ENCODE measurements at places on chromosomes 3 and 15.

DNA sequence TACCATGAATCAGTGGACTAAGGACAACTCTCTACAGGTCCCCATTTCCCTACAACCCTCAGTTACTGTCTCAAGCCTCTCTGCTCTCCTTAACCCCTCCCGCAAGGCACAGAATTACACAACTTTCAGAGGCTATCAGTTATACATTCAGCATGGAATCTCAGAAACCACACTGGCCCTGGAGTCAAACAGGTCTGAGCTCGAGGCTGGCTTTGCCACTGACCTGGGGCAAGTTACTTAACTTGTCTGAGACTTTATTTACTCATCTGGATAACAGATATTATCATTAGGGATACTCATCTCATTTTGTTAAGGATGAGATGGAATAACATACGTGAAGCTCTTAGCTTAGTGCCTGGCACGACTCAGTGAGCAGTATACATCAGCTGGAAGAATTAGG lies 95.2 kb downstream of the WDR76 start:
- no peak for DNase-seq

DNA sequence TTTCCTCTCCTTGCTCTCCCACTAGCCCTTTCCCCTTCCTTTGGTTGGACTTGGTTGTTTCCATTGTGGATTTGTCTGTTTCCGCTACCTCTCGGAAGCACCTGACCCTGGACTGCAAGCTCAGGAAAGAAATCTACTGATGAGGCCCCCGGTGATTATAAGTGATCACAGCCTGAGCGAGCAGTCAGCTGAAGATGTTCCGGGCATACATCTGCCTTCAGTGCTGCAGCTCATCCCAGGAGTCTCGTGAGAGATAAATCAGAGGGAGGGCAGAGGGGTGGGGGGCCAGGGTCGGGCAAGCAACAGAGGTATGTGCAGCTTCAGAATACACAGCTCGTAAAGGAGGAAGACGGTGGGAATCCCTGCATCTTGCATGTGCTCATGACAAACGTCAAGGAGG lies 102.1 kb downstream of the MRPL46 start:
- no peak for DNase-seq

GRCh38 chr3:143707848-143708247 lies 140.4 kb downstream of the SLC9A9 start:
- DNase-seq = no peak

- DNase-seq = no peak
Observed at GRCh38 chr3:34947834-34948233, 691.5 kb upstream of the ARPP21 start.

GRCh38 chr3:195790901-195791300 lies 20.8 kb downstream of the MUC4 start:
- DNase-seq = no peak

GRCh38 chr3:55471522-55472280 lies 15.4 kb downstream of the WNT5A start:
- DNase-seq = no peak

GRCh38 chr3:22704166-22704565 lies 499.0 kb upstream of the UBE2E2 start:
- no peak for DNase-seq

- no peak for DNase-seq
Observed at GRCh38 chr3:63060412-63060811, 185.2 kb upstream of the CADPS start.

GRCh38 chr15:68930268-68931022 lies at the start of gene SPESP1:
Gene SPESP1, plus strand, starts transcription at chr15:68930525. Its CDS starts 129 bp downstream, at chr15:68930654.
- no peak for DNase-seq

DNA sequence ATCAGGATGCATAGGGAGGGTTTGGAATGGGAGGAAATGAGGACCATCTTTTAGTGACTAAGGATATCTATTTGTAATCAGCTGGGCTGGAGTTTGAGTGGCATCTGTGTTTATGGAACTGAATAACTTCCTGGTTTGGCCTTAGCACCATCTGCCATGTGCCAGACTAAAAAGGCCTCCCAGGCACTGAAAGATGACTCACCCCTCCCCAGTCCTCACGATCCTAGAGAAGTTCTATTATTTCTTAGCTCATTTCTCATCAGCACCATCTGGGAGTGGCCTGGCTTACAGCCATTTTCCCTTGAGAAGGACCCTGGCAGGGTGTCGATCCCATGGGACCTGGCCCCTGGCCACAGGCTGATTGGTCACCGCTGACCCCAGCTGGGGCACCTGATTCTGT lies 23.9 kb upstream of the CTXND1 start:
- DNase-seq = peak; percentile 13

DNA sequence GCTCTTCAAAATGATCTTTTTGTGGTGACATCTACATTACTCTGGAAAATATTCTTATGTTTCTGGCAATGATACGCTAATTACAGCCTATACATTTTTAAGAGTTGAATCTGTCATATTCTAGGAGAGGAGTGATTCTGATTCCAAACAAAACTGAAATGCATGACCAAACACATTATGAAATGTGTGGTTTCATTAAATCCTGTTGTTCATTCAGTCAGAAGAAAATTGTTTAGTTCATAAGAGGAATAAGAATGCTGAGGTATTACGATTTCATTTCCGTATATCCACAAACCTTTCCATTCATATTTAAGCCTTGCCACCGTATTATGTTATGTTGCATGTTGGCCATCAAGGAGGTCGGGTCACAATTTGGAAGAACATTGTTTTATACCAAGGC lies 345.1 kb downstream of the FEZF2 start:
- no peak for DNase-seq

GRCh38 chr15:52795464-52796227 lies 5.5 kb upstream of the ONECUT1 start:
- no peak for DNase-seq

DNA sequence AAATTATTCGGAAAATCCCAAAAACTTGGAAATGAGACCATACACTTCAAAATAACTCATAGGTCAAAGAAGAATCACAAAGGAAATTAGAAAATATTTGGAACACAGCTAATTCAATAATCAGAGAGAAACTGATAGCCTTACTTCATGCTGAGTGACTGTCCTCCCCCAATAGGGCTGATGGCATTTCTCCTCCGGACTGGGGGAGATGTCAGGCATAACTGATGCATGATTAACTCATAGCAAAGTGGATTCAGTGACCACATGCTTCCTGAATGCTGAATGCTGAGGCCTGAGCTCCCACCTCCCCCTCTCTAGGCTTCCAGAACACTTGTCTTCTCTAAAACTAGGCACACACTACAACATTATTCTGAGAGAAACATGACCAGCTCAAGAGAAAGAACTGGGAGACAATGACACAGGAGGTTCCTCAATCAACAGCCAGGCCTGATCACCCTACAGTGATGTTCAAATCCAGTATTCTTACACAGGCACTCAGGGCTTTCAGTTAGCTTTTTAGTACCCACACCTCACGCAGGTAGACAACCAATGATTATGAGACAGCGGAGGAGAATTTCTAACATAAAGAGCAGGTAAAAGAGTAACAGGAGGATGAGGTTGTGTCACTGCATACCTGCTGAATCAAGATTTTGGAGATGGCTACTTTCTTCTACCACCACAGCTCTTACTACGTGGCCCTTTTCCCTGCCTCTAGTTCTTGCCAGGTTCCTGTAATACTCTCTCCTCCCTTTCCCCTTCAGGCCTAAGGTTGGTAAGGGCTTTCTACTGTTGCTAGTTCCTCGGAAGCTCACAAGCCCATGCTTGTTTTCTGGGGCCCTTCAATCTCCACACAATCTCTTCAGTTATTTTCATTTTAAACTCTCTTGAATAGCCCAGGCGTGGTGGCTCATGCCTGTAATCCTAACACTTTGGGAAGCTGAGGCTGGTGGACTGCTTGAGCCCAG lies 96.1 kb downstream of the FMN1 start:
- DNase-seq = peak; percentile 57

DNA sequence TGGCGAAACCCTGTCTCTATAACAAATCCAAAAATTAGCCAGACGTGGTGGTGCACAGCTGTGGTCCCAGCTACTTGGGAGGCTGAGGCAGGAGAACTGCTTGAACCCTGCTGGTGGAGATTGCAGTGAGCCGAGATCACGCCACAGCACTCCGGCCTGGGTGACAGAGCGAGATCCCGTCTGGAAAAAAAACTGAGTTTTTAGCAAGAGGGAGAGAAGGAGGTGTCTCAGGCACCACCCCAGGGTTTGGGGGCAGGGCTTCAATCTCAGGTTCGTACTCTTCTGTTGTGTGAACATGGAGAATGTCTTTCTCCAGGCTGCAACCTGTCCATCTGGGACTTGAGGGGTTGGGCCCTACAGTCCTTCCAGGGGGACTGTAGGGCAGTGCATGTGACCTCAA lies 2.7 kb downstream of the CHRNA3 start:
- DNase-seq = no peak

- DNase-seq = no peak
Observed at GRCh38 chr3:12902181-12902999, 61.0 kb upstream of the RPL32 start.

DNA sequence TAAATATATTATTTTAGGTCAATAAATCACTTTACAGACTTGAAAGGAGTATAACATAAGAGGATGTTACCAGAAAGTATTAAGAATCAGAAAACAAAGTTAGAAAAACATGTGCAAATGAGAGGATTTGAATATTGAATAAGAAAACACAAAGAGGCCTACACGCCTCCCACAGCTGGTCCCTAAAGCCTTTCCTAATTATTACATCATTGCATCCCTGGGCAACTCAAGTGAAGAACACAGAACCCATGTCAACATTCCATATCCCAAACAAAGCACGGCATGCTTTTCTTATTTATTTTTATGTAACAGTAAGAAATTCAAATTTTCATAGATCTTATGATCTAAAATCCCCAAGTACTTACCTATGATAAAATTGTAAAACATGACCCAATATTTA lies 61.2 kb downstream of the HERC1 start:
- no peak for DNase-seq

GRCh38 chr3:157412323-157412855 lies 24.3 kb upstream of the PTX3 start:
- DNase-seq = no peak
